Left renal pelvis (tissue), 4 donors: ENCODE measurements at places on chromosomes 13 and 19.

DNA sequence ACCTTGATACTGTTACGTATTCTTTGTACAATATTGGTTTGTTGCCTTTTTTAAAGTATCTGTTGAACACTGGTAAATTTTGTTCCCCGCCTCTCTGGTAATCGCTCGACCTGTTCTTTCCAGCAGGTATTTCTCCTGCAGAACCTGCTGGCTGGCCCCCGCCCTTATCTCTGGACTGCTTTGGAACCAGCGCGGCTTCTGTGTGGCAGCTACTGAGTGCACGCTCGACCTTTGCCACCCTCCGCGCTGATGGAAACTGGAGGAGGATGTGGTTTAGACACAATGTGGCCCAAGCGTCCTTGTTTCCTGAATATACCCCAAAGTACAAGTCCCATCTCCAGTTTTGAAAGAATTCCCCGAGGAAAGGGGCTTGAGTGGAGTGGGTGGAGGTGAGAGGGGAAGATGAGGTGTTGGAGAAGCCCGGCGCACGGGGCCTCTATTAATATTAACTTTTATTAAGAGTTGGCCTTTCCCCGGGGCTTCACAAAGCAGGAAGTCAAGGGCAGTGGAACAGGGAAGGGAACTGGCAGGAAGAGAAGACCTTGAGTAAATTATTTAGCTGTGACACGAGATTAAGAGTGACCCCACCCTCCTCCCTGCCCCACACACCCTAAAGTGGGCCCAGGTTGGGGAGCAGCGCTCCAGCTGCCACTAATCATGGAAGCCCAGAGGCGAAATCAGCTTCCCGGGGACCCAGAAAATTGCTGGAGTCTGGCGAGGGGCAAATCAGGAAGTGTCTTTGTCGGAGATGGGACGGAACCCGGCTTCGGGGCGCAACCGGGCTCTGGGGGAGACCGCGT lies 16.0 kb downstream of the CDX2 start:
- DNase-seq = no peak

- DNase-seq = peak; percentile 92
Measured at GRCh38 chr13:99200432-99201167, at the start of gene UBAC2. UBAC2 (plus strand) TSS chr13:99200854; CDS start chr13:99200909, 55 bp downstream.

- DNase-seq = no peak
Measured at GRCh38 chr19:13951799-13952153, 533 bp upstream of the DCAF15 start.

DNA sequence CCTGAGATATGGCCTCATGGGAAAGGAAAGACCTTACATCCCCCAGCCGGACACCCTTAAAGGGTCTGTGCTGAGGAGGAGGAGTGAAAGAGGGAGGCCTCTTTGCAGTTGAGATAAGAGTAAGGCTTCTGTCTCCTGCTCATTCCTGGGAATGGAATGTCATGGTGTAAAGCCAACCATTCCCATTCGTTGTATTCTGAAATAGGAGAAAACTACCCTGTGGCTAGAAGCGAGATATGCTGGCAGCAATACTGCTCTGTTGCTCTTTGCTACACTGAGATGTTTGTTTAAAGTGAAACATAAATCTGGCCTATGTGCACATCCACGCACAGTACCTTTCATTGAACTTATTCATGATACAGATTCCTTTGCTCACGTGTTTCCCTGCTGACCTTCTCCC lies 783 bp upstream of the ZNF587B start:
- DNase-seq = no peak

GRCh38 chr19:51480590-51480989 lies 2.3 kb downstream of the CEACAM18 start:
- DNase-seq = peak; percentile 32

- DNase-seq = no peak
Measured at GRCh38 chr19:848386-848921, 3.6 kb upstream of the ELANE start.

- DNase-seq = no peak
Measured at GRCh38 chr19:29543381-29543780, 17.6 kb downstream of the VSTM2B start.

- no peak for DNase-seq
Measured at GRCh38 chr19:44111910-44112463, 1.2 kb upstream of the ZNF225 start.

GRCh38 chr13:51057001-51057400 lies 54.1 kb downstream of the C13orf42 start:
- DNase-seq = no peak

DNA sequence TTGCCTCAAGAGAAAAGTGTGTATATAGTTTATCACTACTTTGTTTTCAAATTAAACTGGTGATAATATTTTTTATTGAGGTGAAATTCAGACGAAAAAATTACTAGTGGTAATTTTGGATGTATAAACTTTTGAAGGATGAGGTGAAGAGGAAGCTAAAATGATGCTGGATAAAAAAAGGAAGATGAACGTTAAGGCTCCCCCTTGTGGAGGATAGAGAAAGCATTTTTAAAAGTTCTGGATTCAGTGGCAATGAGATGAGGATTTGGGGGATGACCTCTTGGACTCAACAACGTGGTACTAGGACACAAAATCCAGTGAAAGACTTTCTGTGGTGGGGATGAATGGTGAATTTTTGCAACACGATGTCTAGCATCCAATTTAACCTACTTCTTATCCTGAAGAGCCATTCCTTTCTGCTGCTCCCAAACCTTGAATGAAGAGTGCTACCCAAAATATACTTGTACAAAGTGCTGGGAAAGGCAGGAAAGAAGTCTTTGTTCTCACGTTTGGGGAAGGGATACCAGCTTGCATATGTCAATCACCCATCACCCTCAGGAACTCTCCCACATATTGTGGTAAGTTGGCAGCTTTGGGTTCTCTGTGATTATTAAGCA lies 7.3 kb upstream of the SIGLEC5 start:
- DNase-seq = no peak
